ENCODE measurements at places on chromosomes 2 and 18.

GRCh38 chr18:45619062-45619825 lies 4.0 kb downstream of the SLC14A2 start:
- DNase-seq, result no peak

GRCh38 chr2:53212576-53212975 lies 555.0 kb upstream of the CHAC2 start:
- no peak for DNase-seq

- DNase-seq, result no peak
These were observed 74.8 kb downstream of the EMX1 start for GRCh38 chr2:72991980-72992733.

GRCh38 chr2:216714376-216714775 lies 19.0 kb upstream of the IGFBP5 start:
- no peak for DNase-seq

- no peak for DNase-seq
These were observed 91.1 kb downstream of the FMNL2 start for GRCh38 chr2:152425765-152426727.

DNA sequence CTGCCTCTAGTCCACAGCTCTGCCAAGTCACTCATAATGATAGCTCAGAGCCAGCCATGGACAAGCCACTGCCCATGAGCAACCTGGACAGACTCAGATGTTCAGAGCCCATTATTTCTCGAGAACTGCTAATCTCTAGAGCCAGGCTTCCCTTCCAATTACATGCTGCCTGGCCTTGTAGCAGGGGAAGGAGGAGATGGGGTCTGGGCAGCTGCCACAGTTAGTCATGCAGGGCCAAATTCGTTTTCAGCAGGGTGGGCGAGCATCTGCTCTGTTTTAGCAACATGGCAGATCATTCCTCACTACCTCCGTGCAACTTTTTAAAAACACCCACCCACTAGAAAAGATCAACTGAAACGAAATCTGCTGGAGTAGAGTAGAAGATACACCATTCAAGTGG lies 141.8 kb downstream of the MYO5B start:
- no peak for DNase-seq
